ENCODE measurements at places on chromosomes 4 and X.

DNA sequence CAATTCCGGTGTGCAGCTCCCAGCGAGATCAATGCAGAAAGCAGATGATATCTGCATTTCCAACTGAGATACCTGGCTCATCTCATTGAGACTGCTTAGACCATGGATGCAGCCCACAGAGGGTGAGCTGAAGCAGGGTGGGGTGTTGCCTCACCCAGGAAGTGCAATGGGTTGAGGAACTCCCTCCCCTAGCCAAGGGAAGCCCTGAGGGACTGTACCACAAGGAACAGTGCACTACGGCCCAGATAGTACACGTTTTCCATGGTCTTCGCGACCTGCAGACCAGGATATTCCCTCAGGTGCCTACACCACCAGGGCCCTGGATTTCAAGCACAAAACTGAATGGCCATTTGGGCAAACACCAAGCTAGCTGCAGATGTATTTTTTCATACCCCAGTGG, 150.0 kb downstream of the TET2 start:
- no peak for DNase-seq

DNA sequence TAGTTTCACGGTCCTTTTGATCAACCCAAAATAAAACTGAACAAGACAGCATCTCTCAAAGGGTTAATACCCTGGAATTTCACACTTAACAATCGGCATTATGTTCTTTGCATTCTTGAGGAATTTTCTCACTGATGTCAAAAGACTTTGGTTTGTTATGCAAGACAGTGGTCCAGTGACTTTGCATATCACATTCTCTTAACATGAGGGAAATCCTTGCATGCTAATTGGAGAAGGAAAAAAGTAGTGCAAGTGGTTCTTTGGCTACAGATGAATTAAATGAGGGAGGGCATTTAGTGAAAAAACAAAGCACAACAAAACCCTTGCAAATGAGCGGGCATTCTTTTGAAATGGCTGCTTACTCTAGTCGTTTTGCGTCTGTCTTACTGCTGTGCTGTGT, 105.1 kb upstream of the LIMCH1 start:
- peak; percentile 94 for DNase-seq

GRCh38 chrX:120614816-120615215, 10.9 kb downstream of the MCTS1 start:
- DNase-seq, result no peak

GRCh38 chr4:47733302-47734175, 104.3 kb downstream of the CORIN start:
- no peak for DNase-seq

- DNase-seq, result no peak
Measured at GRCh38 chr4:14079601-14080000, 452.1 kb upstream of the BOD1L1 start.

DNA sequence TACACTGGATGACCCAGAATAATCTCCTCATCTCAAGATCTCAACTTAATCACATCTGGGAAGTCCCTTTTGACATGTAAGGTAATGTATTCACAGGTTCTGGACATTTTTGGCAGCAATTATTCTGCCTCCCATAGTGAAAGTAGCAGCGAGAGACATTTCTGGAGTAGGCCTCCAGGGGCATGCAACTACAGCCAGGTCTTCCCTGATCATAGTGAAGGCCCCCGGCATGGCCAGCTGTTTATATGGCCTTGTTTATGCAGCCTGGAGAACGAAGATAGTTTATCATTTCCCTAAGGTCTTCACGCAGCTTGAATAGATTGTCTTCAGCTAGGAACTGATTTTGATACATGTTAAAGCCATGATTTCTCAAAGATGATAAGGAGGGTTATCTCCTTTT, 139.9 kb downstream of the RNF150 start:
- DNase-seq, result no peak

DNA sequence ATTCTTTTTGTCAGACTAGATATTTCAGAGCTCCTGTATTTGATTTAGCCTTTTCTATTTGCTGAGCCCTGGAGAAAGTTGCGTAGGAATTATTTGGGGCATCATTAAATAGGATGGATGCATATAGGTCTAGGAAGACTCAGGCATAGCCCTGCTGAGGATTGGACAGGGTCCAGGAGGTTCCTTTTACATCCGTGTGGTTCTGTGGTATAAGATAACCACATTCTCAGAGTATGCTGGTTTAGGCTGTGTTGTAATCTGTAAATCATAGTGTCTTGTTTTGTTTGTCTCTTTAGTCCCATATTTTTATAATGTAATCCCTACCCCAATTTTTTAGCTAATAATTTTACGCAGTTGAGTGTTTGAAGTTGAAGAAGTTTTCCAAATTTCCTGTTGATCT, 513.7 kb downstream of the RPA4 start:
- DNase-seq, result peak; percentile 30

DNA sequence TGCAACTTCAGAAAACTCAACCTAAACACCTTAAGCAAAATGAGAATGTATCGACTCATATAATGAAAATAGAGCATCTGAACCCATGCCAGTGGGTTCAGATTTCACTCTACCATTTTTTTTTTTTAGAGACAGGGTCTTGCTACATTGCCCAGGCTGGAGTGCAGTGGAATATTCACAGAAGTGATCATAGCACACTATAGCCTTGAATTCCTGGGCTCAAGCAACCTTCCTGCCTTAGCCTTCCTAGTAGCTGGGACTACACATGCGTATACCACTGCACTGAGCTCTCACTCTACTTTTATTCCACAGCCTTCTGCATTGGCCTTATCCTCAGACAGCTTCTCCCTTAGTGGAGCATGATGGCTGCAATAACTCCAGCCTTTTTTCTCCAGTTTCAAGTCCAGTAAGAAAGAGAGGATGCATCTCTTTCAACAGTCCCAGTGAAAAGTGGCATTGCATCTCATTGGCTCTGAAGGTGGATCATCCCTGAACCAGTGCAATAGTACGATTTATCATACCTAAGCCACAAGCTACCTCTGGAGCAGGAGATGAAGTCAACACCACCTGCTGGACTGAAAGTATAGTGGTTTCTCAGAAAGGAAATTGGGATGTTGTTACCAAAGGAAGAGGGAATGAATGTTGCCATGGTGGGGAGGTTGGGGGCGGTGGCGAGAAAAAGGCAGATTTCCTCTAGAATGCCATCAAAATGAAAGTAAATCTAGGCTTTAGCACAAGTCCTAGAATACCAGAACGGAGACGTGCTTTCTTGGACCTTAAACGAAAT, 2.0 kb upstream of the SOD3 start:
- DNase-seq, result no peak

- DNase-seq, result no peak
Measured at GRCh38 chr4:63170923-63171322, 1238.3 kb downstream of the TECRL start.

- no peak for DNase-seq
Measured at GRCh38 chr4:94457692-94458106, 6.0 kb downstream of the PDLIM5 start.

DNA sequence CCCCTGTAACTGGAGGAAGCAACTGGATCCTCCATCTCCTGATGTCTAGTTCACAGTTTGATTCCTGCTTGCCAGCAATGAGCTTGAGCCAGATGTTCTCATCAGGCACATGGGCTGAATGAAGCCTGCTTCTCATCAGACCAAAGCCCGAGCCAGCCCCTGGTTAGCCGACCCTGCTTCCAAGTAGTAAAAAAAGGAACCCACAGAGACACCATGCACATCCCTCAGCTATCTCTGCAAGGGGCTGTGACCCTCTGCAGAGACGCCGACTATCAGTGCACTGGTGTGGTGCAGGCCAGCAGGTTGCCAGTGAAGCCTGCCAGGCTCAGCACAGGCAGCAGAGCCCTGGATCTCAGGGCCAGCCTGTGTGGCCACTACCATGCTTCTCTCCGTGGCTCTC, 2.8 kb downstream of the DCTD start:
- DNase-seq, result no peak

GRCh38 chr4:180768610-180769009, 1474.6 kb upstream of the TENM3 start:
- no peak for DNase-seq

DNA sequence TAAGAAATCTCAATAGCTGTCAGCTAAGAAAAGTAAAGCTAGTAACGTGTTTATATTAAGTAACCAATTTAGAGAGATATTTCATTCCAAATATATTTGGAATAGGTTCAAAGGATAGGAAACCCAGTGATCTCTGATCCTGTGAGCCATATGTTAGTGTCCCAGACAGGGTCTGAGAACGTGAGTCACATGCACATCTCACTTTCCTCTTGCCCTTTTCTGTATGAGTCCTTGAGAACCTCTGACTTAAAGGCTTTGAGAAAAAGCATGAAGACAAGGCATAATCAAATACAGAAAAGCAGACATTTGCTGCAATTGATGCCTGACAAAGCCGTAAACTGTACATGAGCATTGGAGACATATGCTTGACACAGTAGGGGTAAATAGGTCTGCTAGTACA, 655.1 kb upstream of the ADGRL3 start:
- no peak for DNase-seq

DNA sequence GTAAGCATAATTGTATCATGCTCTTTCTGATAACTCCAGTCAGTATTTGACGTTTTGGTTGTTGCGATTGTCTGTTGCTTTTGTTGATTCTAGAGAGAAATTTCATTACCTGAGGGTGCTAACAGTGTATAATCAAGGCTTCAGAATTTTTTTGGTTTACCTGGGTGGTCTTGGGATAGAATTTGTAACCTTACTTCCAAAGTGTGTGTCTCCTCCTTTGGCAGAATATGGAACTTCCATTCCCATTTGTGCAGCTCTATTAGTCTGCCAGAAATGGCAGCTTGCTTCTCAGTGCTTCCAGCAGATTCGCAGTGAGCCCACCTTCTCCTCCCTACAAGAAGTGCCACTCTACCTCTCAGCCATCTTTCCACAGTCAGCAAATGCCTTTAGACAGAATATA, 5.3 kb downstream of the COPS4 start:
- DNase-seq, result no peak

GRCh38 chr4:19416146-19416545, 835.6 kb upstream of the SLIT2 start:
- DNase-seq, result no peak

GRCh38 chr4:15691346-15692135, 9.9 kb downstream of the FAM200B start:
- DNase-seq, result peak; percentile 74

DNA sequence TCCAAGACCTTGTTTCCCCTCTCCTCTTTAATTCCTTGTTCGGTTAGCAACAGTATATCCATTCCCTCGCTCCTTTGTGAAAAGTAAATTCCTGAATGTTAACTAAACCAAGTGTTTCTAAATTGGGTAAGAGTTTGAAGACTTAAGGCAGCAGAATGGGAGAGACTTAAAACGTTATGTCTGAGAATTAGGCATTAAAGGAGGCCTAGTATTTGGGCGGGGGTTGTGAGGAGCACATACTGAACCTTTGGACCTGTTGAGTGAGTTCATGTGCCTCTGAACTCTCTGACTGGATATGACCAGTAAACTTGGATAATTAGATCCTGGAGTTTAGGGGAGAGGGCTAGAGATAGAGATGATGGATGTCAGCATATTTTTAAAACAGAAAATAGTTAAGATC, 1.2 kb downstream of the MSMO1 start:
- DNase-seq, result no peak

GRCh38 chr4:100113732-100114131, 76.5 kb downstream of the DDIT4L start:
- DNase-seq, result no peak

DNA sequence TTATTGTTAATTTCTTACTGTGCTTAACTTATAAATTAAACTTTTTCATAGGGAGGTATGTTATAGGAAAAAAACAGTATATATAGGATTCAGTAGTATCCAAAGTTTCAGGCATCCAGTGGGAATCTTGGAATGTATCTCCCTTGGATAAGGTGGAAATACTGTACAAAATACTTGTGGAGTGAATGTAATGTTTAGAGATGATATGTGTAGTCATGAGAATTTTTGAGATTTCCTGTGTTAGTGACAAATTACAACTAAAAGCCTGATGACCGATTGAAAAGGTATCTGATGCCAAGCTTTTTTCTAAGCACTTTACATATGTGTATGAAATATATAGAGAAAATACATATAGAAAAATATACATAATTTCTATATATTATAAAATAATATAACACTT, 69.2 kb downstream of the STK32B start:
- DNase-seq, result peak; percentile 69

GRCh38 chr4:122688529-122689140, 43.9 kb upstream of the BBS12 start:
- no peak for DNase-seq

DNA sequence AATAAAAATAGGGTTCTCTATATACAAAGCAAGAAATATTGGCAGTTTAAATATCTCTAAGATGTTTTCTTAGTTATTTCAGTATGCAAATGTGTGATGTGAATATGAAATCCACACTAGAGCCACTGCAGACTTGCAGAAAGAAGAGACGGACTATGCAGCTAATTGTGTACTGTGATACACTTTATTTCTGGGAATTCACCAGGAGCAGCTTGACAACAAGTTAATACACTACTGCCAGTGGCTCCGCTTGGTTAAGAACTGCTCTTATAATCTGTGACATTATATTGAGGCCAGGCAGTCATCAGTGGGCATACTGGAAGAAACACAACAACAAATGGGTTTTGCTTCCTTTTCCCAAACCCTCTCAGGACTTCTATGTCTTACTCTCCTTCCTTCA, 172.0 kb downstream of the FBXW7 start:
- no peak for DNase-seq

GRCh38 chrX:3262901-3263300, 83.6 kb downstream of the MXRA5 start:
- DNase-seq, result peak; percentile 89

- DNase-seq, result no peak
Measured at GRCh38 chr4:129326571-129327460, 230.9 kb downstream of the C4orf33 start.

DNA sequence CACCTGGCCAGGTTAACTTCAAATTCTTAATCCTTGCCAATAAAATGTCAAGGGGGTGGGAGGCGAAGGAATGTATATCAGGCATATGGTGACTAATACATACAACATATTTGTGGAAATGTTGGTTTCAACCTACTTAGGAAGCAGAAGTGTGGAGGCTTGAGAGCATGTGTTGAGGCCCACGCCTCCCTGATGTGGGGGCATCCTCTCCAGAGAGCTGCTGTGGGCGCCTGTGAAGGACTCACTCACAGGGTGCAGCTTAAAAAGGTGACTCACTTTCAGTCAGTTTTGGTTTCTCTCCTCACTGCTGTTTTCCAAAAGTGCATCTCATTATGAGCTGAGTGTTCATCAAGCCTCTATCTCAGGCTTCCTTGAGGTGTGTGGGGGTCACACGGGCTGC, 27.5 kb downstream of the LNX1 start:
- DNase-seq, result peak; percentile 93

GRCh38 chrX:129793604-129794191, 13.9 kb downstream of the SASH3 start:
- DNase-seq, result no peak

GRCh38 chrX:154526901-154527675, 11.1 kb upstream of the FAM3A start:
- DNase-seq, result peak; percentile 76

- peak; percentile 51 for DNase-seq
Measured at GRCh38 chrX:69093960-69094871, 71.0 kb downstream of the PJA1 start.

All from fibroblast of skin of scalp (primary cell).